WTC11 (cell line): ENCODE measurements at places on chromosomes 11 and 22. TPM values are rescaled to one million over a fixed set of nuclear protein-coding genes. Genes with fewer than 3 reads are reported as not detected.

DNA sequence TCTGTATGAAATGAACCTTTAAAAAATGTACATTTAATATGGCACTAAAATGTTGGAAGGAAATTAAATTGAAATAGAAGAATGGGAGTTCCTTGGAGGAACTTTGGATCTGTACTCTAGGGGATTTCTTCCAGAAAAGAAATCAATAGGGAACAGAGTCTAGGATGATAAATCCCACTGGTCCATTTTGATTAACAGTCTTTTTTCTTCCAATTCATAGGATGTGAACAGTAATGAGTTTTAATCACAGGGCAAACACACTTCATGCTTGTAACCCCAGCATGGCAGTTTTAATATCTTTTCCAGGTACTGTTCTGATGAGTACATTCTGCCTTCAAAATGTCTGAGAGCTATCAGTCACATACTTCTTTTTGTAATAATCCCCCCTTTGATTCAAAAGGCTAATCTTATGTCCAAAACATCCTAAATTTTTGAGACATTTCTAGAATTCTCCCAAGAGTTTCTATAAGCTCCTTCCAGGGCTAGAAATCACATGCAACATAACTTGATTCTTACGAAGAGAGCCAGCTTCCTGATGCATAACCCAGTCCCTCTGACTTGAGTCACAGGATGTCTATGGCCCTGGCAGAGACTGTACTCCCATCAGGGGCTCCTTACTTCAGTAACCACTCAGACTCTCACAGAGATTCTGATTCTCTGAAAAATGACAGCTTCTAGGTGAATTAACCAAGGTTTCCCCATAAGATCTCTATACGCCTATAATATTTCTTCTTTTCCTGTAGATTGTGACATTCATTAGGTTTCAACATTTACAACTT lies 112.9 kb downstream of the SLC36A4 start:
- DNase-seq = no peak

DNA sequence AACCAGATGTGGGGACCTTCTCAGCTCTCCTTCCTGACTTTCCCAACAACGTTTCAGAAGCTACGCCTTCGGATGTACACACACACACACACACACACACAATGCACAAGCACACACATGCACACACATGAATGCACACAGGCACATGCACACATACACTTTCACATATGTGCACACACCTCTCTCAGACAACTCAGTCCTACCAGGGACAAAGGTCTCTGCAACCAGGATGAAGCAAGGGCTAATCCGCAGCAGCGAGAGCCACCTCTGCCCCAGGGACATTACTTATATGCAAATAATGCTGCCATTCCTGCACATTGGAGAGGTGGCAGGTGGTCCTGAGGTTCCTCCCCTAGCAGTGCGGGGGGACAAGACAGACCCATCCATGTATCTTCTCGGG lies 27.4 kb upstream of the LINC01488 start:
- no peak for DNase-seq

SLC5A1 gene
- not detected in 3 replicates for total RNA-seq

EFCAB6 gene
- total RNA-seq = 0.25 to 0.94 TPM (median 0.41 TPM) in 3 replicates

- no peak for DNase-seq
Observed at GRCh38 chr11:79185351-79185750, 255.5 kb downstream of the TENM4 start.

JOSD1 gene
- total RNA-seq = 22.2 to 26.2 TPM (median 24.5 TPM) in 3 replicates

DNA sequence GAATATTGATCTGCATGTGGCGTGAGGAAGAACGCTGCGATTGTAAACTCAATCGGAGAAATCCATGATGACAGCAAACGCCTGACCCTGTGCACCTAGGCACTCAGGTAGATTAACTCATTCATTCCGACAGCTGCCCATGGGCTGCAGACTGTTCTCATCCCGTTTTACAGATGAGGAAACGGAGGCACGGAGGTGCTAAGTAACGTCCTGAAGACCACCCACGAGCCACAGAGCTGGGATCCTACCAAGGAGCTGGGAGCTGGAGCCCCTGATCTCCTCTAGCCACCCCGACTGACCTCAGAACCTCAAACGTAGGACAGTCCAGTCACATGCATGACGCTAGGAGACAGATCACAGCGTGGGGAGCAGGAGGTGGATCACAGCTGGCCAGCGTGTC lies 1092.7 kb downstream of the BRD1 start:
- DNase-seq = no peak

DNA sequence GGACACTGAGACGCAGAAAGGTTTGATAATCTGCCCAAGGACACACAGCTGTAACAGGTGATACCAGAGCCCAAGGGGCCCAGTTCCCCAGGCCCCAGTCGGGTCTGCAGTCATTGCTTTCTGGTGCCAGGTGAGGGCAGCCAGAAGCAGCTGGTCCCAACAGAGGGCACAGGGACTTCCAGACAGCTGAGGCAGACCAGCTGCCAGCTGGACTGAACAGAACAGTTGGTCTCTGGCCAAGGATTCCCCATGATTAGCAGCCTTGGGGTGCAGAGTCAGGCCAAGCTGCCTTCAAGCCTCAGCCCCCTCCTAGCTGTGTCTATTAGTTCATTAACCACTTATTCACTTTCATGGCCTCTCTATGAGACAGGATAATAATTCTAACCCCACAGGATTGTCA lies 105.6 kb downstream of the RRAS2 start:
- no peak for DNase-seq

GRCh38 chr11:297586-298405 lies 1.5 kb downstream of the IFITM5 start:
- DNase-seq = peak; percentile 21

DNA sequence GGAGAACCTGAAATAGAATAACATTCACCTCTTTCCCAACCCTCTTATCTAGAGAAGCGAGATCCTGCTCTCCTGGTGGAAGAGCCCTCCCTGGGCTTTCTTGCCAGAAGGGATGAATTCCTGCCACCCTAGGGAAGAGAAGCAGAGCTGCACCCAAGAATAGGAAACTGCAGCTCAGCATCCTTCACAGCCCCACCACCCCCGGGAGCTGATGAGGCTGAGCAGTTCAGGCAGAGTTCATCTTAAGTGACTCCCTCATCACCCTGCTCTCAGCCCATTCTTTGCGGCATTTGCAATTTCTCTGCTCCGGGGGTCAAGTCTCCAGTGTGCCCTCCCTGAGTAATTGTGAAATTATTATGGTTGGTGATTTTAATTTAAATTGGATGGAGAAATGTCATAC lies 514.9 kb downstream of the BUD13 start:
- DNase-seq = no peak
